ENCODE measurements at places on chromosomes 2 and 18. TPM values are rescaled to one million over a fixed set of nuclear protein-coding genes. Genes with fewer than 3 reads are reported as not detected.

- peak; percentile 16 for DNase-seq
Observed at GRCh38 chr2:151423760-151424159, 14.1 kb downstream of the RIF1 start.

DNA sequence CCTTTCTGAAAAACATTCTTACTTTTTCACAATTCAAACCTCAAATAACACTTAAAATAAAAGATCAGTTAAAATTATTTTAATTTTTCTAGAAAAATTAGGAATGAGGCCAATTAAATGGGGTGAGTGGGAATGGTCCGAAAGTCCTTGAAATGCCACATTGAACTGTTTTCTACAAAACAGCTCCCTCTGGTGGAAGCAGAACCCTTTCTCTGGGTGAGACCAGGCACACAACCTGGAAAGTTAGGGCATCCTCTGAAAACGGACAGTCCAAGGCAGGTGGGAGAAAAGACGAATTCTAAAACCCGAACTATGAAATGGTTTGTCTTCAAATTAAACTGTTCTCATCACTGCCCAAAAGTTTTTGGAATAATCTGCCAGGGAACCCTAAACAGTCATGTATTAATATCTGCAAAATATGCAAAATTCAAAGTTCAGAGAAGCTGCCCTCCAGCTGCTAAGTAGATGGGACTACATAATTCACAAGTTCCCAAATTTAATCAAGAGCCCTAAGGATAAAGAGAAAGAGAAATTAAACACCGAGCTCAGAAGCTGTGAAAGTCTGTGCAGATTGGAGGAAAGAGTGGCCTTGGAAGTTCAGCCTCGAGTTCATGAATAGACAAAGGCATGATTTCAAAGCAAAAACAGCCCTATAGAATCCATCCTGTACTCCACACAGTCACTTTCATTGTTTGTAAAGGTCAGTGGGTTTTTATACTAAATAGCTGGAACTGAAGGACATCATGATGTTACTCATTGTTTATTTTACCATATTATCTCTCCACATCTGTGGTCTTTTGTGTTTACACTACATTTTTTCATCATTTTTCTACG lies 108.3 kb downstream of the PIEZO2 start:
- peak; percentile 30 for DNase-seq

GRCh38 chr2:43075811-43076585 lies 150.4 kb downstream of the ZFP36L2 start:
- no peak for DNase-seq

DNA sequence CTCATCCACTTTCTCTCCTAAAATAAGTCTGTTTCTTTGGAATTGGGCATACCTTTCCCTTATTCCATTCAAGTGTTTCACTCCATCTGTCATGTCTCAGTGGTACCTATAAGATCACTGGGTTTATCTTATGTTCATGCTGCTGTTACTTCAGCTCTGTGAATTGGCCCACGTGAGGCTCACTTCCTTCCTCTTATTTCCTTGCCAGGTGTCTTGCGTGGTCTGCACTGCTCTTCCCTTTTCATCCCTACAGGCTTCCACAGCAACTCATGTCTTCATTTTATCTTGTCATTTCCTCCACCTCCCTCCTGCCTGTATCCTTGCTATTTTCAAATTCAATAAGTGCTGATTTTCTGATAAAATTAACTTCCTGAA lies 159.1 kb upstream of the ALPP start:
- no peak for DNase-seq

GRCh38 chr2:167929484-167929883 lies 317.9 kb downstream of the STK39 start:
- DNase-seq: no peak

DNA sequence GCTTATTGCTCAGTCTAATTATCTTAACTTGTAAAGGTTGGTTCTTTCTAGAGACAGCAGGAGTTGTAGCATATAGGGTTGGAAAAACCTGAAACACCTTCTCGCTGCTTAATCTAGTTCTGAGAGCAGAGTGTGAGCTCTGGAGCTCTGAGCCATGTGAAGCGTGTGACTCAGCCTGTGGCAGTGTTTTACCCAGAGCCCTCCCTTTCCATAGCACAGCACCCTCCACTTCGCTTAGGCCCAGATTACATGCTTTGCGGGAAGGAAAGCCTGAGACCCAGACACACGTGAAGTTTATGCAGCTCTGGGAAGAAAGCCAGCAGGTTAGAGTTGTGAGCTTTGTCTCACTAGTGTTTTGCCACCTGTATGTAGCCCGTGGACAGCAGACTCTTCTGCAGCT lies 74.5 kb downstream of the INPP4A start:
- DNase-seq: no peak

GRCh38 chr2:229660951-229661350 lies 53.4 kb downstream of the DNER start:
- DNase-seq: no peak

DNA sequence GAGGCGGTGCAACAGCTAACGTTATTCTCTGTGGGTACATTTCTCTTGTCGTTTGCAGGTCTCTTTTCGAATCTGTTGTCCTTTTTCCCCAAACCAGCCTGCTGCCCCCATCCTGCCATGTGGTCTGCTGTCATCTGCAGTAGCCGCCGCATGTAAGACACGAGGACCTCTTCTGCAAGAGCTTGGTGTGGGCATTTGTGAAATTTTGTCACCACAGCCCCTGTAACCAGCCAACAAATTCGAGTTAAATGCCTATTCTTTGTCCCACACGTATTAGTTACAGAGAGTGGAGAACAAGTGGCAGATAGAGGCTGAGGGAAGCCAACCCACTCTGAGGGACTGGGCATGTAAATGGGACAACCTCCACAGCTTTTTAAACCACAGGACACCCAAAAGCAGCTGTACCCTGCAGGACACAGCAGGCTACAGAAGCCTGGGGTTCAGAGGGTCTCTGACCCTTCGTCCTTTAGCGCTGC lies 35.0 kb downstream of the ITGA6 start:
- no peak for DNase-seq

DNA sequence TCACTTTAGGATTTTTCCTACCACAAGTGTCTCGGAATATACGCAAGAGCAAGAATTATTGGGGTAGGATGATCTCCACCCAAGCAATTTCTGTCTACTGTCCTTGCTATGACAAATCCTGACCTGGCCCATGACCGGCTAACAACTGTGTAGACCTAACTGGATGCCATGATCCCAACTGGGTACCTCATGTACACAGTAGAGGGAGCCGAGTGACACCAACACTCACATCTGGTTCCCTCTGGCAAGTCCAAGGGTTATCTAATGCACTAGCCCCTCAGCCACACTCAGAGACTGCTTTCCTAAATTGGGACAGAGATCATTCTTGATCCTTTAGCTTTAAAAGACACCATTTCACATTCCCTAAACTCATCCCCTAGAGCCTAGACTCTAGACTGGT lies 60.7 kb upstream of the ZNF532 start:
- no peak for DNase-seq

DNA sequence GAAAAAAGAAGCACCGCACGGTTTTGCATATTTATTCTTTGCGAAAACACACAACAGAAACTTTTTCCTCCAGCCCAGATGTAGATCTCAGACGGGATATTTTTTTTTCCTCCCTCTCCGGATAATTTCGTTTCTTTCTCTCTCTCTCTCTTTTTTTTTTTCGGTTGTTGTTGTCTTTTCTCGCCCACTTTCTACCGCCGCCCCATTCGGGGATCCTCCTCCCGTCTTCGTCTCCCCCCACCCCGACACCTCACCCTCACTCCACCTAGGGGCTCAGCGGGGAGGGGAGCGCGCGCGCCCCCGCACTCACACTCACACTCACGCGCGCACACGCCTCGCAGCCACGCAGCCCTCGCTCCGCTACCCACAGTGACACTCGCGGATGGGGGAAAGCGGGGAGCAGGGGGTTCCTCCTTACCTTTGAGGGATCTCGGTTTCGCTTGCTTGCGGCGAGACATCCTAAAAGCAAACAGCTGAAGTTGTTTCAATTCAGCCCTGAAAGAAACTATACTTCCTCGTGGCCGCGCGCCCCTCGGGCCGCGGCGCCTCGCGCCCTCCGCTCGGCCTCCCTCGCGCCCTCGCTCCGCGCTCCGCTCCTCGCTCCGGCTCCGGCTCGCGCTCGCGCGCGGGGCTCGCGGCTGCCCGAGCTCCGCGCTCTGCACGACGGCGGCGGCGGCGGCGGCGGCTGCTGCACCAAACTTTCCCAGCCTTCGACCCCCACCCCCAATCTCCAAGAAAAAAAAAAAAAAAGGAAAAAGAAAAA lies 1.3 kb downstream of the ZNF521 start:
- DNase-seq: peak; percentile 13

- DNase-seq: no peak
Observed at GRCh38 chr2:8080063-8080462, 601.8 kb upstream of the ID2 start.

- DNase-seq: peak; percentile 62
Observed at GRCh38 chr2:222561817-222562645, 93.9 kb downstream of the FARSB start.

DNA sequence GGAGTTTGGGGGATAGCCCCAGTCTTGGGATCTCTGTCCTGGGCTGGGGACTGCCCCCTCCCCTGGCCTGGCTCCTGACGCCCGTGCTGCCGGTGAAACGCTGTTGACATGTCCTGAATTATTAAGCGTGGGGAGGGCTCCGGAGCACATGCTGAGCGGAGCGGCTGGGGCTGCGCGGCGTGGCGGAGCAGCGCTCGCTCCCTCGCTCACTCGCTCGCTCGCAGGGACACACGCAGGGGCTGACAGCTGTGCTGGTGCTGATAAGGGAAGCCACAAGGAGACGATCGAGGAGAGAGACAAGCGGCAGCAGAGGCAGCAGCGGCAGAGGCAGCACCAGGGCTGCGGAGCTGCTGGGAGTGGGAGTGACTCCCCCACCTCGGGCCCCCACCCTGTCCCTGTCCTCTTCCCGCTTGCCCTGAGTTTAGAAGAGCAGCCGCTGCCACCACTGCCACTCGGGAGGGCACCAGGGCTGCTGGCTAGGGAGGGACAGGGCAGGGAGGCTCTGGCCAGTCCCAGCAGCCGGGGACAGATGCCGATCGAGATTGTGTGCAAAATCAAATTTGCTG lies at the start of gene ASIC4:
TSS of gene ASIC4 (plus strand) at position 287 of the 566 bp plus-strand sequence. CDS start at position 530, 243 bp downstream.
- no peak for DNase-seq

DNA sequence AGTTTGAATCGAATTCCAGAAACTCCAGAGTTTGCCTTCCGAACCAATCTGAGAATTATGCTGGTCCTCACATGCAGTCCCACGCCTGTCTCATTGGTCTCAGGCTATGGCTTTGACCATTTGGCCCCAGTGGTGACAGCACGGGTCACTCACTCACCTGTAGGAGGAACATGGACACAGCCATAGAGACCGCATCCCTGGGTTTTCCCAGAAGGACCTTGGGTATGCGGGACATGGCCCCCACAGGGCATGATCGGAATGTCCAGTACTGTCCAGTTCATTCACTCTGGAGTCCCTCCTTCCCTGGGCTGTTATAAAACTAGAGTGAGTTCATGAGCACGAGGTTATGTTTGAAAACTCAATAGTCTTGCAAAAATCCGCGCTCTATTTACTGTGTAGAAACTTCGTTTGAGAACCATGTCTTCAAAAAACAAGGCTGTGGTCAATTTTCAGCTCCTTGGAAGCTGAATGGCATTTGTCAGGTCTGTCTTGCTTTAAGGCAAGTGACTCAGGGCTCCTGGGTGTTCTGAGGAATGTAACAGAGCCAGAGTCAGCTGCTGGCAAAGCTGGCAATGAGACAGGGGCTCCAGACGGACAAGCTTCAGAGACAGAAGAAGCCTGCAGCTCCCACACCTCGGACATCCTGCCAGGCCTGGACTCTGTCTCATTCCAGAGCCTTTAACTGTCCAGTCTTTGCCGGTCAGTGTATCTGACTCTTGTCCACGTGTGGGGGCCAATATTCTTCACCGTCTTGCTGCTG lies 86.7 kb upstream of the TMEM18 start:
- DNase-seq: no peak

- DNase-seq: no peak
Observed at GRCh38 chr2:95289253-95289652, 7.9 kb upstream of the KCNIP3 start.

DNA sequence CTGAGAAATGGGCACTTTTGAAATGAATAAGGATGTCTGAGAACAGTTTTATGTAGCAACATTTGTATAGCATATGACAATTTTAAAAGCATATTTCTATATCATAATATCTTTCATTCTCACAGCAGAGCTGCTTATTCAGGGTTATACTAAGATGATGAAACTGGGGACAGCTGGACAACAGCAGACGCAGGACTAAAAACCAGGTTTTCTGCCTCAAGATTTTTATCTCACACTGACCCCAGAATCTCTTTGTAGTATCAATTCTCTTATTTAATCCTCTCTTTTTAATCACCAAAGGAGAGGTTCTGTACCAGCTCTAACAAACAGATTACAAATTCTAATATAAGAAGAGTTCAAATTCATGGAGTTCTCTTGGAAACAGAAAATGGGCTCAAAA lies 74.2 kb upstream of the TFCP2L1 start:
- no peak for DNase-seq

DNA sequence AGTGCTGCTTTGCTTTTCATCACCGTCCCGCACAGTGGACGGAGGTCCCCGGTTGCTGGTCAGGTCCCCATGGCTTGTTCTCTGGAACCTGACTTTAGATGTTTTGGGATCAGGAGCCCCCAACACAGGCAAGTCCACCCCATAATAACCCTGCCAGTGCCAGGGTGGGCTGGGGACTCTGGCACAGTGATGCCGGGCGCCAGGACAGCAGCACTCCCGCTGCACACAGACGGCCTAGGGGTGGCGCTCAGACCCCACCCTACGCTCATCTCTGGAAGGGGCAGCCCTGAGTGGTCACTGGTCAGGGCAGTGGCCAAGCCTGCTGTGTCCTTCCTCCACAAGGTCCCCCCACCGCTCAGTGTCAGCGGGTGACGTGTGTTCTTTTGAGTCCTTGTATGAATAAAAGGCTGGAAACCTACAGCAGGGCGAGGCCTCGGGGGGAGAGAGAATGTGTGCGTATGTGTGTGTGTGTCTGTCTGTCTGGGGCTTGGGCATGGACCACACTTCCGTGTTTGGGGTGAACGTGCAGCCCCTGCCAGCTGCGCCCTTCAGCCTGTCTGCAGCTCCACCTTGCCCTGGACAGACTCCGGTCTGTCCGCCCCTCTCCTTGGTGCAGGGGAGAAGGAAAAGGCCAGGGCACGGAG lies 32.3 kb downstream of the GPC1 start:
- peak; percentile 3 for DNase-seq

GRCh38 chr2:84052913-84053312 lies 406.2 kb downstream of the SUCLG1 start:
- no peak for DNase-seq

The FAM237A gene
- not detected for total RNA-seq

The MEIS1 gene
- not detected for total RNA-seq

The INHA gene
- not detected for total RNA-seq

The MEP1B gene
- total RNA-seq: not detected

The MAP2 gene
- total RNA-seq: 0.20 TPM

The IMPACT gene
- total RNA-seq: 19.9 TPM

The PSMD1 gene
- 106 TPM for total RNA-seq

The NT5DC4 gene
- not detected for total RNA-seq

The COL6A3 gene
- total RNA-seq: 2.5 TPM

The NEURL3 gene
- total RNA-seq: 0.48 TPM

The ERICH2 gene
- total RNA-seq: not detected

All from activated naive CD4-positive, alpha-beta T cell treated with anti-CD3 and anti-CD28 coated beads for 36 hours (primary cell).